ENCODE measurements at places on chromosomes 2 and 18.

GRCh38 chr2:134120733-134121630 is 132.9 kb upstream of the MGAT5 start:
- DNase-seq = peak; percentile 55

- no peak for DNase-seq
Measured at GRCh38 chr2:200340508-200341224, 34.2 kb downstream of the SPATS2L start.

DNA sequence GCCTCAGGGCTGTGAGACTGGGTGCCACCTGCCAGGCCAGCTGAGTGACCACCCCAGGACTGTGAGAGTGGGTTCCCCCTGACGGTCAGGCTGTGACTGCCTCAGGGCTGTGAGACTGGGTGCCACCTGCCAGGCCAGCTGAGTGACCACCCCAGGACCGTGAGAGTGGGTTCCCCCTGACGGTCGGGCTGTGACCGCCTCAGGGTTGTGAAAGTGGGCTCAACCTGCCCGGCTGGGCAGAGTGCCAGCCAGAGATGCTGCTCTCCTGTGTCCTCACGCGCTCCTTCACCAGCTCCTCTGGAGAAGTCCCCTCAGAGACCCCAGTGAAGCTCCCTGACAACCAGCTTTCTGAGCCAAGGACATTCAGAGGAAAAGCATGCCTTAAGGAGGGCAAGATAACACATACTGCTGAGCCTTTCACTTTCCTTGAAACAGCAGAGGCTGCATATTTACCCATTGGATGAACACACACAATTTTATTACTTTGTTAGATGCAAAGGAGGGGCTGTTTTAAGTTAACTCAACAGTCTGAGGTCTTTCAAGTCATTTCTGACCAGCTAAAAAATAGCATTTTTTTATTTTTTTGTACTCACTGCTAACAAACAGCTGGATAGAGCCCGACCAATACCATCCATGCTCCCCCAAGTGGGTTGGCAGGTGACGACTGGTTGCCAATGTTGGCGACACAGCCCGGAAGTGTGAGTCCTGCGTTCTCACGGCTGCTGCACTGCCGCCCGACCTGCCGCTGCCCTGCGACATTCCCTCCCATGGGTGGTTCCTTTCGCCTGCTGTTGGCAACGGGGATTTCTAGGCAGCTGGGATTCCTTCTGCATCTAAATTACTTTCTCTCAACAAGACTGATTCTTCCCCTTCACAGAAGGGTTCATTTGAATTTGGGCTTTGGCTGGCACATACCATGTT is 70.7 kb downstream of the NDUFA10 start:
- no peak for DNase-seq

DNA sequence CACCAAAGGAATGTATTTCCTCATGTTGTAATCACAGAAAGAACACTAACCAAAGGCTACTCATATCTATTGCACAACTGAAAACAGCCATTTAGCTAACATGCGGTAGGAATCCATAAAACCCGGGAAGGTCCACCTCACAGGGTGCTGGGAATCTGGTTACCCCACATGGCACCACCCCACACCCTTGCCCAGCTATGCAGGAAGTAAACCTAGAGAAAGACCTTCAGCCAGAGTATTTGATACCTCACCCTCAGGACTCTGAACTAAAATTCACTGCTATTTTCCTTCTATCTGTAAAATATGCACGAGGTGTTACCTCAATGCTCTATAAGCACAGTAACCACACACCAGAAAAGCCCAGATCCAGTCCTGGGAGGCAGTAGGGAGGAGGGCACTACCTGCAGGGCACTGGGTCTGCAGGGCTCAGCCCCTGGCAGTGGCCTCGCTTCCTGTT is 45.8 kb downstream of the PTPN2 start:
- no peak for DNase-seq

GRCh38 chr2:170818036-170818751 is 1.5 kb downstream of the GAD1 start:
- no peak for DNase-seq

GRCh38 chr18:64986906-64987495 is 763.8 kb upstream of the CDH7 start:
- no peak for DNase-seq

DNA sequence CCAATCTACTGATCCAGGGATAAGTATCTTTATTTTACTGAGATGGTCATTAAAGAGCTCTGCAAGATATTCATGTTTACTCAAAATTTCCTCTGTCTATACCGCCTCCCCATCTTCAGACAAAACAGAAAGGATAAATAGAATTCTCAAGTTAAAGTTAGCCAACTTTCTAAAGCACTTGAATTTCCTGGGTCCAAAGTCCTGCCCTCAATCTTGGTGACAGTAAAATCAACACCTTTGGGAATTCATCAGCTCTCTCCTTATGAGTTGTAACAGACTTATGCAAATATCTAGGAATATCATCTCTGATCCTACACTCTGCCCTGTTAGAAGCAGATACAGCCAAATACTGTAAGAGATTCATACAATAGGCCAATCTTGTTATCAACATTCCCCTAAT is 122.5 kb upstream of the HAAO start:
- no peak for DNase-seq

DNA sequence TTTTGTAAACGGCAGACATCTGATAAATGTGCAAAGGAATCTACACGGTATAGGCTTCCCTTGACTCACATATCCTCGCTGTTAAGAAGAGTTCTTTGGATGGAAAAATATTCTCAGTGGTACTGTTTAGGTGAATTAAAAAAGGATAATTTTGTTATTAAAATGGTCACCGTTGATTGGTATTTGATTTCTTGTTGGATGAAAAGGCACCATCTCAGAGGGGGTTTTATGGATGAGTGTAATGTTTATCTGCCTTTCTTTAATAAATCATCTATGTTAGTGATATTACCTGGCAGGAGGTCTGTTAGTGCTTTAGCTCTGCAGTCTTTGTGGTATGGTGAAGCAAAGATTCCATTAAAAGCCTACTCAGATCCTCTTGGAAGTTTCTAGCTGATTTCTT is 92.3 kb downstream of the MGAT5 start:
- DNase-seq = no peak

DNA sequence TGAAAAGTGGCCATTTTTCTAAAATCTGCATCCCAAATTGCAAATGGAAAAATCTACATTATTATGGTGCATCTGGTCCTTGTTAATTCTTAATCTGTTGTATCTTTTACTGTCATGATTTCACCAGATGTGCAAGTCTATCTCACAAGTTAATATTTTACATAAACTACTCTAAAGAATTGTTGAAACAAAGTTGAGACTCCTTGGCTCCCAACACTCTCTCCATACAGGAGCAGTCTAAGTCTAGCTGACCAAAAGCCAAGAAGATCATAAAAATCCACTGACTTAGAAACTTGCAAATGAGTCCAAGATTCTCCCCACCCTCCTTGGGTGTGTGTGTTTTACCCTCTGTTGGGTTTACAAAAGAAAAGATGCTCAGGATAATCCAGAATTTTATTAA is 85.1 kb downstream of the NCKAP5 start:
- DNase-seq = no peak

- no peak for DNase-seq
Measured at GRCh38 chr2:154046493-154046892, 174.8 kb downstream of the GALNT13 start.

DNA sequence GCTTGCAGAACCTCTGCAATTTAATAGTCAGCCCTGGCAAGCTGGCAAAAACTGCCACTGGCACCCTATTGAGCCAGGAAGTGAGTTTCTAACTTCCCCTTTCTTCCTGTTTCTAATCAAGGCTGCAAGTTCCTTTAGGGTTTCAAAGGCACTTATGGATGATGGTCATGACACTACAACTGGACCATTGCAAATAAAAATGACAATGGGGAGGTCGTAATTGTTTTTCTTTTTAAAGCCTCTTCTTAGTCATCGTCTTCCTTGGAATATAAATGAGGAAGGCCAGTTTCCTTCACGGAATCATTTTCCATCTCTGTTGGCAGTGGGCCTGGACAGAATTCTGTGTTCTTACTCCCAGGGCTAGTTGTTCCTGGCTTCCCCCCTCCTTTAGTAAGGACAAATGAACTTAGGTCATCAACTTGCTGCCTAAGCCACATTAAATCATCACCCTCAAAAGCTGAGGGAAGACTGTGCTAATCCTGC is 35.8 kb downstream of the SH3RF3 start:
- no peak for DNase-seq

DNA sequence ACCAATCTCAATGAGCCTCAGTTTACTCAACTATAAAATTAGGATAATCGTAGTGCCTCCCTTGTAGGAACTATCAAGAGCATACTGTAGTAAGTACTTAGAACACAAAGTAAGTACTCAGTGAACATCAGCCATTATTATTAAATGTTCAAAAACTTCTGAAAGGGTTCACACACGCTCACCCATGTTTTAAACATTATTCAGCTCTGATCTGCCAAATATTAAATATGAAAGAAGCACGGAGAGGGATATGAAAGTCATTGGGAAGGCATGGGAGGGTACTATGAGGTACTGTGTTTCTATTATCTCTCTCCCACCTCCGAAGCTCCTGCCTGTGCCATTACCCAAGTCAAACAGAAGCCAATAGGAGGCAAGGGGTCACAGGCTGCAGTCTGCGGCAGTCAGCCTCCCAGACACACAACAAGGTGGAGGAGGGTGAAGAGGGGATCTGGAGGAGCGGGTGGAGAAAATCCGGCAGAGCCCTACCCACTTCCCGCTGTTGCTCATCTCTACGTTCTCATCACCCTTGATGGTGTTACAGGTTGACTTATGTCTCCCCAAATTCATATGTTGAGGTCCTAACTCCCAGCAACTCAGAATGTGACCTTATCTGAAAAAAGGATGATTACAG is 2.0 kb upstream of the TBC1D8 start:
- DNase-seq = no peak

DNA sequence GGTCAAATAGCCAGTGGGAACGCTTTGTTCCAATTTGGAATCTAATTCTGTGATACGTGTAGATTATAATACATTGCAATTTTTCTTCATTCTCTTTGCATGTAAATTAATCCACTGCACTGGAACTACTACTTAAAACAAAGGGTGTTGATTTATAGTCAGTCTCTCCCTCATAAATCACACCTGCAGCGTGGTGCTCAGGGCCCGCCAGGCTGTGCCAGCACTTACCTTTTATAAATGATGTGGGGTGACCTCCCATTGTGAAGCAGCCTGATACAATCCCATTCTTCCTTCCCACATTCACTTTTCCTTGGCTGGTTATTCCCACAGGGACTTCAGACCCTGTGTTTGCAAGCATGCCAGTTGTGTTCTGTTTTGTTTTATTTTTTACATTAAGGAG is 302.3 kb upstream of the ID2 start:
- no peak for DNase-seq

DNA sequence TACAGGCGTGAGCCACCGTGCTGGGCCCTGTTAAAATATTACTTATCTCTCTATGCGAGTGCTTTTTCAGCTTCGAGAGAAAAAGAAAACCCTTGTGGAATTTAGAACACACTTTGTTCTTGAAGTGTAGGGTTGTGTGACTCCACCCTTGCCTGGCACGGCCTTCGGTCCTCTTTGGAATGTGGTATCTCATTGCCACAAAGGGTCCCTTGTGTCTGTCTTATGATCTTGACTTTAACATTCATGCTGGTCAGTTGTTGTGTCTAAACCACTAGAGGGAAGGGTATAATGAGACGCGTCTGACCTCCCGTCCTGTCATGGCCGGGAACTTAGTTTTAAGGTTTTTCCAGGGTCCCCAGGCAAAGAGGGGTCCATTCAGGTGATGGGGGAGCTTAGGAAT is 246.4 kb downstream of the VAPA start:
- DNase-seq = no peak
